ENCODE measurements at places on chromosomes 16 and 17. TPM values are rescaled to one million over a fixed set of nuclear protein-coding genes. Genes with fewer than 3 reads are reported as not detected.
A peak's percentile ranks its signal among the peaks of the same experiment; 100 is the strongest.

DNA sequence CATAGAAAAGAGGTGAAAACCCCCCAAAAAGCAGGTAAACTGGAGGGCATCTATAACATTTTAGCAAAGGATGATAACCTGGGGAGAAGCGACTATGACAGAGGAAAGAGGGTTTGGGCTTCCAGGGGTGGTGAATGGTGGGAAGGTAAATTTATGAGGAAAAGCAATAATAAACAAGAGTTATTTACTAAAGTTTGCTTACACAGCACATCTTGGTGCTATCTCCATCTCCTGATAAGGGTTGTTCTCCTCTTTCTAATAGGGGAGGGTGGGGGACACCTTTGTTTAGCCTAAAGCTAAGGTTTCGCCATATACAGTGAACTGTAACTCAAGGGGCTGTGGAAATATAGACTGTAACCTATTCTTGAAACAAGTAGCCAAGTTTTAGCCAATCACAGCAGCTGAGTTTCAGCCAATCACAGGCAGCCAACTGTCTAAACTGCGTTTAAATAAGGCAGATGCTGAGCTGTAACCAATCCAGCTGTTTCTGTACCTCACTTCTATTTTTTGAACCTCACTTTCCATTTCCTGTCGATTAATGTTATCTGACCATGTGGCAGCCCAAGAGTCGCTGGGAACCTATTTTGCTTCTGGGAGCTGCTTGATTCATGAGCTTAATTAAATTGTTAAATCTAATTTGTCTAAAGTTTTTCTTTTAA lies 191.8 kb downstream of the MAP2K6 start:
- no peak for DNase-seq

DNA sequence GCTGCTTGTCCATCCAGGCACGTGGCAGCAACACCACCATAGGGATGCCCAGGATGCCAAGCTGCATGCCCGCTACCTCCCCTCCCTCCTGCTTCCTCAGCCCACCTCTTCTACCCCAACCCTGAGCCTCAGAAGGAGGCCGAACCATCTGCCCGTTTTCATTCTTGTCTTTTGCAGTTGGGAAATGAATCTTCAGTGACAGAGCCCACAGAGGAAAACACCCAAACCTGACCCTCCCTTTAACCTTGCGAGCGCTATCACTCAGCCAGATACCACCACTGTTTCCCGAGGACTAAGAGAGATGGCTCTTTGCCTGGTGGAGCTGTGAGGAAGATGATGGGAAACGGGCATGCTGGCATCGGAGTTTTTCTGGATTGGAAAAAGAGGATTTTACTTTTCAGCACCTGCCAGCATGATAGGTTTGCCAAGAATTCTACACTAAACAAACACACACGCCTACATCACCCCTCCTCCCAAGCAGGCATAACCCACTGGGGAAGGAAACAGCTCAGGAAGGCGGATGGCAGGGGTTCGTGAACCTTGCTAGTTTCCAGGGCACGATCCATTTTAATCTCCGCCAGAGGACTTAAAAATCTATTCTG lies 457.4 kb downstream of the SLC39A11 start:
- DNase-seq = no peak

DNA sequence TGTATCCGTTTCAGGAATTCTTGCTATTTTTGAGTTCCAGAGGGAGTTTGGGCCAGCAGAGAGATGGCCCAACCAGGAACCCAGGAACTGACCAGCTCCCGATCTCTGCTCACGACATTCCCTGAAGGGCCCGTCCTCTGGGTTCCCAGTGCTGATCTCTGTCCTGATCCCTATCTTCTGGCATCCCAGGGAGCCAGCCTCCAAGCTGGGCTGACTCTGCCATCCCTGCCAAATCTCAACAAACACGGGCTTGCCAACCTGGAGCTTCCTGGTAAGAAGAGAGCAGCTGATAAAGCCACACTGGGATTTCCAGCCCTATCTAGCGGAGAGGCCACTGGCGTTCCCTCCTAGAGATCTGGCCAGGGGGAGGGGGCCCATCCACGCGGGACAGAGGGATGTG lies 16.2 kb downstream of the GPRC5B start:
- DNase-seq = no peak

DNA sequence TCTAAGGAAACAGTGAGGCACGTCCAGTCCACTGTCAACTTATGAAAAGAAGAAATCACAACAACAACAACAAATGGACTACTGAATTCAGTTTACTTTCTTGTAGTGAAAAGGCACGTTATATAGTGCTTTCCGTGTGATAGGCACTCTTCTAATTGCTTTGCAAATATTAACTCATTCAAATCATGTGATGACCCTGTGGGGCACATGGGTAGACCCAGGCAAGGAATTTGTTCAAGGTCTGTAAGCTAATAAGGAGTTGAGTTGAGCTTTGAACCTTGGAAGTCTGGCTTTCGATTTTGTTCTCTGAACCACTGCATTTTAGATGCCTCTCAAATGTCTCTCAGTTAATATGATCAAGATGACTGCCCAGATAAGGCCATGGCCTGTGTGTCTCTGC lies 295.1 kb upstream of the RBFOX1 start:
- DNase-seq = no peak

- DNase-seq = peak; percentile 85
These were observed 20.8 kb upstream of the ZFHX3 start for GRCh38 chr16:73068541-73069401.

GRCh38 chr17:17876959-17877528 lies 40.3 kb upstream of the SREBF1 start:
- DNase-seq = no peak

DNA sequence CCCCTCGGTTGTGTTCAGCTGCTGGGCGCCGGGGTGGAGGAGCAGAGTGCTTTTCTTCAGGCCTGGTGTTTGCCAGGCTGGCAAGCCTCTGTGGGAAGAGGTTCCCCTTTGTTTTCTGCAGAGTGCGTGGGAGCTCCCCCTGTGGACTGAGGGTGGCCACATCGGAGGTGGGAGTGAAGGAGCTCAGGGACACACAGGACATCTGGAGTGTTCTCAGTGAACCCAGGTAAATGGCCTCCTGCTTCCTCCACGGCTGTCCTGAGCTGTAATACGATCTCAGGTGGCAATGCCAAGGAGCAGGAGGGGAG lies 39.2 kb upstream of the IRF8 start:
- DNase-seq = no peak

- no peak for DNase-seq
These were observed 197.3 kb downstream of the ANKFN1 start for GRCh38 chr17:56350592-56350991.

DNA sequence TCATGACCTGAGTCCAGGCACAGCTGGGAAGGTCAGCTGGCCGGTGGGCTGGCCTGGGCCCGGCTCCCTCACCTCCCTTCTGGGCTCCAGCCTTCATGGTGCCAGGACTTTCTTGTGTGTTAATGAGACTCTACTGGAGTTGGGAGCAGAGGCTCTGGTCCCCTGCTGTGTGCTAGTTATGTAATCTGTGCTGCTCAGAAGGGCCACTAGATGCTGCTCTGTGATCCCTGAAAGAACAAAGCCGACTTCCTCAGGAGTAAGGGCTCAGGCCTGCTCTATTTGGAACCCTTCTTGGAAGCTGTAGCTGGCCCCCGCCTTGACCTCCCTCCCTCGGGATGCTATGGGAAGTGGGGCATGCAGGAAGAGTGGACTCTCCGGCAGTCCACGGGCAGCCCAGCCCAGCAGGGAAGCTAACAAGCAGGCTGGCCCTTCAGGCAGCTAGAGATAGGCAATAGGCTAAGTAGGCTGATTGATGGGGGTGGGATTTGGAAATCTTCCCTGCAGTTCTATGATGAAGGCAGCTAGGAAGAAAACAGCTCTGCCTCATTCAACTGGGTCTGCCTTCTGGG lies 3.3 kb upstream of the CDK5R1 start:
- DNase-seq = peak; percentile 63

DNA sequence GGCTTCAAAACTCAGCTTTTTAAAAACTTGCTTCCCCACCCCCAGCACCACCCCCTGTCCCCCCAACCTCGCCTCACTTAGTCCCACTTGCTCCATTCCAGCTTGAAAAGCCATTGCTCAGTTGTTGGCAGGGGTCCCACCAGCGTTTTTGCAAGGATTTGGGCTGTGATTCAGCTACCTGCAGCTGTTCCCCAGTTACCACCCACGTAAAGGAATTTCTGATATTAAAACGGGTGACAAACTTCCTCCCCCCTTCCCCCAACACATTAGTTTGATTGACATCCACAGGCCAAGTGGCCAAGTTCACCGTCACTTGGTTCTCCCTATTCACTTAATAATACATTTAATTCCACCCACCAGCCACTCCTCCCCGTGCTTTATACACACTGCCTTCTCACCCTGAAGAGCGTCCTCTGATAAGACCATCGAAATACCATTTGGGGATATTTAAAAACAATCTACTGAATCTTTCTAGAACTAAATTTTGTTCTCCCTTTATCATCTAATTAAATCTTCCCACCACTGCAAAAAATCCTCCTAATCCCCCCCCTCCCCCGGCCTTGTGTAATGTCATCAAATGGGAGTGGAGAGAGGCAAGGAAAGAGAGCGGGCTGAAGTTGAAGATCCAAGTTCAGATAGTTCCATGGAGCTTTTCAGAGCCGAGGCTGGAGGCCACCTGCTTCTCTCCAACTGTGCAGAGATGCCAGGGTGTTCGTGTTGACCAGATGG lies 55.1 kb downstream of the SOX9 start:
- peak; percentile 21 for DNase-seq

DNA sequence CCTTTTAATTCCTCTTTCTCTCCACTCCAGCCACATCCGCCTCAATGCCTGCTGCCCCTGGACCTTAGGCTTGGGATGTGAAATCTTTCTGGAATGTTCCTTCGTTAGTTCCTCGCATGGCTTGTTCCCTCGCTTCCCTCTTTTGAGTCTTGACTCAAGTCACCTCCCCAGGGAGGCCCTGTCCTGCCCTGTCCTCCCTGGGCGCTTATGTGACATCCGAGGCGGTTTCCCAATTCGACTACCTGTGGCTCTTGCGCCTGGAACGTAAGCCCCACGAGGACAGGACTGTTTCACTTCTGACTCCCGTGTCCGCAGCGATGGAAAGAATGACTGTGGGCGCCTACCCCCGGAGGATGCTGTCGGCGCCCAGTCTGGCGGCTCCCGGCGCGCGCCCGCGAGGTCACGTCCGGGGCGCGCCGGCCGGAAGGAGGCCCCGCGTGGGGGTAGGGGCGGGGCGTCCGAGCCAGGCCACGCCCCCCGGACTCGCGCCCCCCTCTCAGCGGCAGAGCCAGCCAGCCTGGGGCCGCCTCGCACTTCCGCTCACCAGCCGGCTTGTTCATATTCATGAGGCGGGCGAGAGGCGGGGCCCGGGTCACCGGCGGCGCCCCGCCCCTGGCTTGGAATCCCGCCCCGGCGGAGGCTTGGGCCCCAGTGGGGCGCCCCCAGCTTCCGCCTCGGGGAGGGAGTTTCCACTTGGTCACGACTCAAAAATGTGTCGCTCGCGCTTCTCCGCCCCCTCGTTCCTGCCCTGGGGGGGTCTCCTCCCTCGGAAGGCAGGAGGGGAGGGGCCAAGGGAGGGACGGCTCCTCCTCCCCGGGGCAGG lies 8.4 kb upstream of the GLIS2 start:
- peak; percentile 89 for DNase-seq

GRCh38 chr16:1244881-1245280 lies 4.4 kb downstream of the TPSAB1 start:
- peak; percentile 87 for DNase-seq

DNA sequence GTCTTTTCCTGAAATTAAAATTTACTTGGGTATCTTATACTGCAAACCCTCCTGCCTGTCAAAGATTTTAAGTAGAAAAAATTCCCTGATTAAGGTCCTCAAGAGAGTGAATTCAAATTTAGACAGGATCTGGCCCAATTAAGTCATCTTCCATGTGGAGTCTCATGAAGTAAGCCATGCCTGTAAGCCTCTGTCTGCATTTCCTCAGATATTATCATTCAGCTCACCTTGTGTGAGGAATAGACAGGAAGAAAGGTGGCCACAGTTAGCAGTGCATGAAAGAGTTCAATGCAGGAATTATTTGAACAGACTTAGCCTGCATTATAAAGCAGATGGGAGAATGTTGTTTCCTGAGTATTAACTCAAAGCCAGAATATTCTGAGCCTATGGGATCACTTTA lies 174.7 kb downstream of the HS3ST3A1 start:
- no peak for DNase-seq

GRCh38 chr16:74030000-74030706 lies 266.5 kb upstream of the PSMD7 start:
- DNase-seq = no peak

DNA sequence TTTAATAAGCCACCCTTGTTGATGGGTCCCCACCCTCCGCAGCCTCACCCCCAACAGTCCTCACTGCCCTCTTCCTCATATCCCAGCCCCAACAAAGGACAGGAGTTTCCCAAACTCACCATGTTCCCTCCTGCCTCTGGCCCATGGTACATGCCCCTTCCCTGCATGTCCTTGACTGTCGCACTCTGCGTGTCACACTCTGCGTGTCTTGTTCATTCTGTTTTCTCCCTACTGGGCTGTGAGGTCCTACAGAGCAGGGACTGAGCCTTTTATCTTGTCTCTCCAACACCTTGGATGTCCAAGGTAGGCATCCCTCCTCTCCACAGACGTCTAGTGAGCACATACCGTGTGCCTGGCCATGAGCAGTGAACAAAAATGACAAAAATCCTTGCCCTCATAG lies 154.7 kb downstream of the SOCS1 start:
- DNase-seq = no peak

GRCh38 chr17:10295728-10296343 lies 77.0 kb downstream of the MYH13 start:
- DNase-seq = peak; percentile 54

- DNase-seq = no peak
These were observed 111.7 kb downstream of the PITPNC1 start for GRCh38 chr17:67488768-67489167.

The ZNF469 gene
- 0.39 TPM for total RNA-seq

The ZFP90 gene
- 16.3 TPM for total RNA-seq

The TNFRSF13B gene
- total RNA-seq = not detected

The C16orf74 gene
- total RNA-seq = 6.2 TPM

The TCAP gene
- 0.24 TPM for total RNA-seq

The ZFHX3 gene
- 2.0 TPM for total RNA-seq

The CYB561 gene
- total RNA-seq = 9.5 TPM
